CD8-positive, alpha-beta memory T cell (primary cell): ENCODE measurements at places on chromosomes 3 and 15. TPM values are rescaled to one million over a fixed set of nuclear protein-coding genes. Genes with fewer than 3 reads are reported as not detected.

ZBBX gene
- not detected for polyA plus RNA-seq

PLA2G4B gene
- 3.1 TPM for polyA plus RNA-seq

PSTPIP1 gene
- 83.1 TPM for polyA plus RNA-seq

GRCh38 chr3:182795389-182795782, 2.1 kb downstream of the ATP11B start:
- peak; percentile 72 for DNase-seq

GRCh38 chr15:88106074-88106473, 150.5 kb downstream of the NTRK3 start:
- DNase-seq, result no peak

DNA sequence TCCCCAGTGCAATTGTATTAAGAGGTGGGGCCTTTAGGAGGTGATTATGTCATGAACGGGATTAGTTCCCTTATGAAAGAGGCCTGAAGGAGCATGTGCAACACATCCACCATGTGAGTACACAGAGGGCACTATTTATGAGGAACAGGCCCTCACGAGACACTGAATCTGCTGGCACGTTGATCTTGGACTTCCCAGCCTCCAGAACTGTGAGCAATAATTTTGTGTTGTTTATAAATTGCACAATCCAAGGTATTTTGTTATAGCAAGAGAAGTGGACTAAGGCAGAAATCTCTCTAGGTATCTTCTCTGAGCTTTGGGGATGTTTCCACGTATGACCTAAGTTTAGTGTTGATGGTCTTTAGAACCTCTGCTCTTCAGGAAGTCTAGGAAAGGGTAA, 149.3 kb upstream of the CBLB start:
- no peak for DNase-seq

GRCh38 chr3:74402821-74403220, 211.6 kb downstream of the CNTN3 start:
- no peak for DNase-seq
